Astrocyte (in vitro differentiated cells and primary cell): ENCODE measurements at places on chromosomes 6 and 20.

GRCh38 chr20:59008715-59009336, 1.8 kb upstream of the CTSZ start:
- H3K27ac ChIP-seq, result no peak overlapping the region
- H3K36me3 ChIP-seq, result no peaks in the 10 kb centered on the region
- H3K27me3 ChIP-seq, result no peaks in the 10 kb centered on the region
- no peak for DNase-seq
- H3K4me1 ChIP-seq, result peaks cover 44% of the 10 kb centered on the region

DNA sequence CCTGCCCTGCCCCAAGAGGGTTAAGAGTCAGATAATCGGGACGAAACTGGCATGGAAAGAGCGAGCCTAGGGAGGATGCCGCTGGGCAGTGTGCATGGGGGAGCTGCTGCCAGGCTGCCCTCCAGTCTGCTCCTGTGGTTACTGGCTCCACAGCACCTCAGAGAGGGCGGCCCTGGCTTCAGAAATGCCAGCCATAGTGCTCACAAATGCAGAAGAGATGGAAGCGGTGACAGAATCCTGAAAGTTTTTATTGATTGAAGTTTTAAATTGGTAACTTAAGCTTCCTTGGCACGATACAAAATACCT, 57.9 kb downstream of the VAPB start:
- H3K27ac ChIP-seq, result no peak overlapping the region
- H3K36me3 ChIP-seq, result peaks cover 9% of the 10 kb centered on the region
- H3K4me3 ChIP-seq, result no peak overlapping the region
- no peaks in the 10 kb centered on the region for H3K27me3 ChIP-seq

- no peaks in the 10 kb centered on the region for H3K36me3 ChIP-seq
- H3K4me3 ChIP-seq, result no peak overlapping the region
- H3K4me1 ChIP-seq, result peaks cover 8% of the 10 kb centered on the region
- no peak overlapping the region for H3K27ac ChIP-seq
These were observed 6.7 kb upstream of the KLHL31 start for GRCh38 chr6:53672237-53672636.

DNA sequence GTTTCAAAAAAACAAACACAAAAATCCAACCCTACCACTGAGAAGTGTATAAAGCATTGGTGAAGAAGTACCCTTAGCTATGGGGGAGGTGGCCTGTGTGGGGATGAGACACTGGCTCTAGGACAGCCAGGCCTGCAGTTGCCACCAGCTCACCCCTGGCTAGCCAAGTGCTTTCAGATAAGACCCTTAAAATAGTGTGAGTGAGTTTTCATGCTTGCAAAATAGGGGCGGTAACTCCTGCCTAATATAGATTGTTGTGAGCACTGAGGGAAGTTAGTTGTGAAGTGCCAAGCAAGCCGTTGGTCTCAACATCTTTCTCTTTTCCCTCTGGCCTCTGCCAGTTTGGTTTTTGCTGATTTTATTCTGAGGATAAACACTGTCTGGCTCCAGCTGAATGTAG, 11.3 kb downstream of the PPP1R3G start:
- DNase-seq, result no peak
- H3K27ac ChIP-seq, result no peak overlapping the region
- H3K36me3 ChIP-seq, result no peaks in the 10 kb centered on the region
- H3K4me3 ChIP-seq, result no peak overlapping the region
- peaks cover 10% of the 10 kb centered on the region for H3K4me1 ChIP-seq

DNA sequence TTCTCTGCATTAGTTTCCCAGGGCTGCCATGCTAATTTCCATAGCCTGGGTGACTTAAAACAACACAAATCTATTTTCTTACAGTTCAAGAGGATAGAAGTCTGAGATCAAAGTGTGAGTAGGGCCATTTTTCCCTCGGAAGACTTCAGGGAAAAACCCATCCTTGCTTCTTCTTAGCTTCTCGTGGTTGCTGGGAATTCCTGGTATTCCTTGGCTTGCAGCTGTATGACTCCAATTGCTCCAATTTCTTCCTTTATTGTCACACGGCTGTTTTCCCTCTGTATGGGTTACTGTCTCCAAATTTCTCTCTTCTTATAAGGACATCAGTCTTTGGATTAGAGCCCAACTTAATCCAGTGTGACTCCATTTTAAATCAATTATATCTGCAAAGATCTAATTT, 128.4 kb upstream of the JAG1 start:
- peak; percentile 68 for DNase-seq
- no peaks in the 10 kb centered on the region for H3K36me3 ChIP-seq
- H3K27me3 ChIP-seq, result no peaks in the 10 kb centered on the region
- H3K27ac ChIP-seq, result no peak overlapping the region
- H3K4me3 ChIP-seq, result no peak overlapping the region
- no peaks in the 10 kb centered on the region for H3K4me1 ChIP-seq

DNA sequence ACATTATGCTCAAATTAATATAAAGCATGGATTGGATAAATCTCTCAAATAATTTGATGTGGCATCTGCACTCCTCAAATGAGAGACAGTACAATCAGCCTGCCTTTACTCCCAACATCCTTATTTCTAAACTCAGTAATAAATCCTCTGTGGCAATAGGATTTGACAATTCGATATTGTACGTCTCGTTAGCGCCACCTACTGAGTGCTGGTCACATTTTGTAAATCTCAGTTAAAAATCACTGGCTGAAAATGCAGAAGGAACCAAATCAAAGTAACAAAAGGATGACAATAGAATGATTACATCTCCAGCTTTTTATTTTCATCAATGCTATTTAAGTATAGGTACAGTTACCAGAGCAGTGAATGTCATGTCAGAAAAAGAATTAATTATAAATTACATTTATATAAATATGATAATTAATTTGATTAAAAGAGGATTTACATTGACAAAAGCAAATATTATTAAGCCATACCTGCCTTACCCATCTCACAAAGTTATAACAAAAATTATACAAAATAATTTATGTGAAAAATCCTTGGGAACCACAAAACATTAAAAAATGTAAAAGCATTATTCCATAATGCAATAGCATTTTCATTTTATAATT, 20.2 kb upstream of the GJE1 start:
- no peak overlapping the region for H3K27ac ChIP-seq
- no peaks in the 10 kb centered on the region for H3K36me3 ChIP-seq
- no peaks in the 10 kb centered on the region for H3K4me1 ChIP-seq
- no peaks in the 10 kb centered on the region for H3K27me3 ChIP-seq

GRCh38 chr20:22904905-22905304, 130.2 kb upstream of the SSTR4 start:
- no peaks in the 10 kb centered on the region for H3K36me3 ChIP-seq
- DNase-seq, result no peak
- no peak overlapping the region for H3K4me3 ChIP-seq
- H3K27ac ChIP-seq, result no peak overlapping the region
- no peaks in the 10 kb centered on the region for H3K27me3 ChIP-seq
- no peaks in the 10 kb centered on the region for H3K4me1 ChIP-seq

DNA sequence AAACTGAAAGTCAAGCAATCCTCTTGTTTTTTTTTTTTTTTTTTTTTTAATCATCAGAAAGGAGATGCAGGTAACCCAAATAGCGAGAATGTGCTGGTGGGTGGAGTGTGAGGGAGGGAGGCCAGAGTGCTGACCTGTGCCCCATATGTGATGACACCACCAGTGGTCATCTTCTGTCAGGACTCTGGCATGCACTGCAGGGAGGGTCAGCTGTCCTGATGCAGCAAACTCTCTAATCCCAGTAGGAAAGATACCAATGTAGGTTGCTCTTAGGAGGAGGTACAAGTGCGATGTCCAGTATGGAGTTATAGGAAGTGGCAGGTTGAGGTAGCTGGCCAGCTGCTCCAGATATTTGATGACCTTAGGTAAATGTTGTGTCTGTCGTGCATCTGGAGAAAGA, 2.8 kb upstream of the CST4 start:
- H3K36me3 ChIP-seq, result no peaks in the 10 kb centered on the region
- DNase-seq, result no peak
- H3K27ac ChIP-seq, result no peak overlapping the region
- H3K27me3 ChIP-seq, result no peaks in the 10 kb centered on the region
- no peak overlapping the region for H3K4me3 ChIP-seq

DNA sequence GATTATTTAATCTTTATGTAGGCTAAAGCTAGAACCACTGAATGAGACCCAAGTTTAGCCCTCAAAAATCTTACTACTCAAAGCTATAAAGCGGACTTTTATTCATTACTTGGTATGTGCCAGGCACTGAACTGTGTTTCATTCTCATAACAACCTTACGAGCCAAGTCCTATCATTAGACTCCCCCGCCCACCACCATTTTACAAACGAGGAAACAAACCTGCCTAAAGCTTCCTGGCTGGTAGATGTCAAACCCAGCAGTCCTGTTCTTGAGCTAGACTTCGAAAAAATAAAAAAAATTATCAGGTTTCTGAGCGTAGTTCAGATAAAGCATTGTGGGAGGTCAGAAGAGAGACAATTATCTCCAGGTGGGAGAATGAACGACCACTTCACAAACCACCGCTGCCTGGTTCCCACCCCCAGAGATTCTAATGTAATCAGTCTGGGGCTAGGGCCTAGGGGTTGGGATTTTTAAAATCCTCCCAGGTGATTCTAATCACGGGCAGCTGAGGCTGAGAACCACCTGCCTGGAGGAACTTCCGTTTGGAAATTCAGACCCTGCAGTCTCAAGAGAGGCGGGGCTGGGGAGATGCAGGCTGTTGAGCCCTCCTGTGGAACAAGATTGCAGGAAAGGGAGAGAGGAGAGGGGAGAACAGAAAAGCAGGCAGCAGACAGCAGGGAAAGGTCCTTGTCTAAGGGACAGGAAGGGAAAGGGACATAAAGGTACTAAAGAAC, 8.6 kb downstream of the ADTRP start:
- no peaks in the 10 kb centered on the region for H3K36me3 ChIP-seq
- peak; percentile 10 for DNase-seq
- H3K27me3 ChIP-seq, result no peaks in the 10 kb centered on the region
- H3K4me1 ChIP-seq, result peaks cover 72% of the 10 kb centered on the region
- peak overlapping the region; percentile 98 for H3K27ac ChIP-seq

DNA sequence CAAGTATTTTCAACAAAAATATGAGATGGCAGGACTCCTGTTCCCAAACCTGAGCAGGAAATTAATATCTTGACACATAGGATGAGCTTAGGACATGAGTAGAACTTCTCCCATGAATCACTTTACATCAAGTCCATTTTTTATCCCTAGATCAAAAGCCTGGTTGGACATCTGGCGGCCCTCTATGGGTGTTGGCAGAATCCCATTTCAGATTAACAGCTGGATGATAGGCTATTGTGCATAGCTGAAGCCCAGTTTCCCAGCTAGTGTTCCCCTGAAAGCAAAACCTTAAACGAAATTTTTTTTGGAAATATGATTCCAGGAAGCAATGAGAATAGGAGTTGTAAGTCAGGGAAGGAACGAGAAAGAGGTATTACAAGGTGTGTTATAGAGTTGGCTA, 449.4 kb upstream of the CHD6 start:
- H3K27ac ChIP-seq, result no peak overlapping the region
- H3K4me1 ChIP-seq, result no peaks in the 10 kb centered on the region
- no peak overlapping the region for H3K4me3 ChIP-seq
- H3K27me3 ChIP-seq, result no peaks in the 10 kb centered on the region

DNA sequence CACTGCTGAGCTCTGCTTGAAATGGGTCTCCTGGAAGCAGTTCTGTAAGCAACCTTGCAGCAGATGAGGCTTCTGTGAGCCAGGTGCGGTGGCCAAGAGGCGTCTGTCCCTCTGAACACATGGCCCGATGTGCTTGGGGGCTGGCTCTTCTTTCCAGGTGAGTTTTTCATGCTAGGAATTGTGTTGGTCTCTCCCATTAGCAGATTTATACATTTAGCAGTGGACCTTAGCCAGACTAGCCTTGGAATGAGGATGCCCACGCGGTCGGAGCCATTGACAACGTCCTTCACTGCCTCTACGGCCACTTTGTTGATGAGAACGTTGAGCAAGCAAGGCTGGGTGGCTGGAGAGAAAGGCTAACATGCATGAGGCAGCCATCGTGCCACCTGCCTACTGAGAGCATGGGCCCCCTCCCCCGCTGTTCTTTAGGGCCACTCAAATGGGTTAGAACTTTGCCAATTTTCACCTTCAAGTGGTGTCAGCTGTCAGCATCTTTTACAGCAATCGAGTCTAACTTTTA, 33.5 kb downstream of the ERMARD start:
- H3K27ac ChIP-seq, result no peak overlapping the region
- no peak overlapping the region for H3K4me3 ChIP-seq
- H3K36me3 ChIP-seq, result no peaks in the 10 kb centered on the region
- H3K4me1 ChIP-seq, result peaks cover 10% of the 10 kb centered on the region
- no peaks in the 10 kb centered on the region for H3K27me3 ChIP-seq

GRCh38 chr6:16205377-16206144, 32.8 kb upstream of the GMPR start:
- H3K4me3 ChIP-seq, result no peak overlapping the region
- peak; percentile 96 for DNase-seq
- peak overlapping the region; percentile 70 for H3K27ac ChIP-seq
- H3K4me1 ChIP-seq, result peaks cover 16% of the 10 kb centered on the region

DNA sequence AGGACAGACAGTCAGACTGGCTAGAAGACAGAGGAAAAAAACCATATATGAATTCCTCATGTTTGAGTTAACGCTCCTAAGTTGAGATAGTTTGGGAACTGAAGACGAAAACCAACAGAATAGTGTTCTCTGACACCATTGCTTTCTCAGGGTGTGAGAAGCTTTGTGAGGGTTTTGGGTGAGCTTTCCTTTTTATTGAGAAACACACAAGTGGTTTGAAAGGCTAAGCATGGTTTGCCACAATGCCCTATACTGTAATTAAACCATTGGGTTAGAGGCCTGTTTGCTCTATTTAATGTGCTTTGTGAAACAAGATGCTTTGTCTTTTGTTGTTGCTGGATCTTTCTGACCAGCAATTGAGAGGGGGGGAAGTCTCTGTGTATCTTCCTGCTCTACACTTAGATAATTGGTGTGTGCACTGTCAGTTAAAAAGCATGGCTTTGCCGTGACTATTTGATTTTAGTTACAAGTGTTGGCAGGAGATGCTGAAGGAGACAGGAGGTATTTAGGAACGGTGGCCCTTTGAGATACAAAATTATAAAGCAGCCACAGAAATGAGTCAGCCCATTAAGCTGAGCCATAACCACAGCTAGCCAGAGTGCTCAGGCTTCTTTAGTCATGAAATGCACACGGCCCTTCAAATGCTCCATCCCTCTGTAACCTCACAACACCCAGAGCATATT, 273.0 kb upstream of the PREP start:
- peak overlapping the region; percentile 50 for H3K27ac ChIP-seq
- DNase-seq, result peak; percentile 97
- no peak overlapping the region for H3K4me3 ChIP-seq
- no peaks in the 10 kb centered on the region for H3K36me3 ChIP-seq
- peaks cover 10% of the 10 kb centered on the region for H3K4me1 ChIP-seq

DNA sequence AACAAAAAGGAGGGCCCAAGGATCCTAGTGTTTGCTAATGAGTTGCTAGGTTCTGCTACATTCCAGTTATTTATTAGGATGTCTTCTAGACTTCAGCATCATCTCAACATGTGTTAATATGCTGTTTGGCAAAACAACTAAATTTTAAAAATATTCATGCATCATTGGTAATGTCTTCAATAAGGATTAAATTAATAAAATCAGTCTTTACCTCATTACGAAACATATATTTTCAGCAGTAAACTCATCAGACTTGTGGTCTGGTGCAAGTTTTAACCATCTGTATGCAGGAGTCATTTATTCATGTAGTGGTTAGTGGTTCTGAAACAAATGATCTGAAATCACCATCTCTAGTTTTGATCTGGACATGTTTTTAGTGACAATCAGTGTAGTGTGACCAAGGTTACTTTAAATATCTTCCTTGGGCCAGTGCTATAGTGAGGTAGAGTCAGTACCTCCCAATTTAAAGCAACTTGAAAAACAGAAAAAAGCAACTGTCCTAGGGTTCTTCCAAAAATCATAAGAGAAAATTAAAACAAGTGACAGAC, 85.0 kb upstream of the KCNK16 start:
- H3K27me3 ChIP-seq, result no peaks in the 10 kb centered on the region
